ENCODE measurements at places on chromosomes 6 and 20.

DNA sequence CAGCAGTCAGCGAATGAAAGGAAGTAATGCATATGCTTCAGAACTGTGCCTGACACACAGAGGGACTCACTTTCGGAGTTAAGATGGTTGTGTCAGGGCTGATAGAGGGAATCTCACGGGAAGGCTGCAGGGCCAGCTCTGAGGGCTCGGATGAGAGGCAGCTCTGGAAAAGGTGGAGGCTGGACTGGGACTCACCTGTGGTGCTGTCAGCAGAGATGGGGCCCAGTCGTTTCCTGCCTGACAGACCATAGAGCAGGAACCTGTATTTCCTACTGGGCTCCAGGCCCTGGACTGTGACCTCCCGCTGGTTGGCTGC is 9.3 kb downstream of the CYP21A2 start:
- no peak for DNase-seq

DNA sequence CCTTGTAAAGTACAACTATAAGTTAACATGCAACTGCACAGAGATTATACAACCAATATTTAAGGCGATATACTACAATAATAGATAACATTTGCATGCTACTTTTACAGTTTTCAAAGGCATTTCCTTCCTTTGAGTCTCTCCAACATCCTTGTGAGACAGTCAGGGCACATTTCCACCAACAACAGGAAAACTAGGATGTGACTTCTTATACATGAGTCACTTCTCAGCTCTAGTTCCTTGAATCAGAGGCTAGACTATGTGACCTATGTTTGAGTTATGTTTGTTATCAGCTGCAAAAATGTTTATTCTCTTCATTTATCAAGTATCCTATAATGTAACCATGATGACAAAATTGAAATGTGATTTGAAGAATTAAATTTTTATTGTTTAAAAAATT is 51.7 kb upstream of the TFAP2D start:
- no peak for DNase-seq

DNA sequence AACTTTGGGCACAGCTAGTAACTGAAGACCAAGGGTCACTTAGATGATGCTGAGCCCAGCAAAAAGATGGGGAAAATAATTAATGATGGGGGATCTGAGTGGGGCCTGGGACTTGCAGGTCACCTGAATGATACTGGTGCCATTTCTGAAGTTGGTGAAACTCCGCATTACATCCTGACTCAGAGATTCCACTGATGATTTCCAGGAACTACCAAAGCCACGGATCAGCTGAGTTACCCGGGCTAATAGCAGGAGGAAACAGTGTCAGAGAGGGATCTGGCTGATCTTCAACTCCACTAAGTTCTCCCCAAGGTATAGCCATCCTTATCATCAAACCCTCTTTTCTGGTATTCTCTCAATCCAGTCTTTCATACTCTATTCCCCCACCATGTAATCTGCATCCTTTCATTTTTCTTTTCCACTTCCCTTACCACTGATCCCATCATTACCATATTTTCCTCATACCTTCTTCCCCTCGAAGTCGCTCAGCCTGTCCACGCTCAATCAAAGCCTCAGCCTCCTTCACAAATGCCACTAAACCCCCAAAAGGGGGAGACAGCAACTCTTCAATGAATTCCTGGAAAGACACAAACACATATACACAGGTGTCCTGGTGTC is 20.2 kb downstream of the VPS52 start:
- no peak for DNase-seq

DNA sequence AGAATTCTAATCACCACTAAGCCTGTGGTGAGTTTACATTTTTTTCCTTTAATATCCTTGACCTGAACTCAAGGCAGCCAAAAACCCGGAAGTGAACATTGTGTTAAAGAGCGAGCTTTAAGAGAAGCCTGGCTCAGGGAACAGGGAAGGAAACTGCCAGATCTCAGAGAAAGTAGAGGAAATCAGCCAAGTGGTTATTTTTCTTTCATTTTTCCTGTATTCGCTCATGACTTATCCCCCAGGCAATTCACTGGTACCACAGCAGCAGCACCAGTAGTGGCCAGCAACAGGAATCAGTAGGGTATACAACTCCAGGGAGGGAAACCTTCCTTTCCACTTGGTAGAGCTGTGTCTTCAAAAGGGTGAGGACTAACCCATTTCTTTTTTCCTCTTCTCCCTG is 89.6 kb upstream of the HMGCLL1 start:
- no peak for DNase-seq

DNA sequence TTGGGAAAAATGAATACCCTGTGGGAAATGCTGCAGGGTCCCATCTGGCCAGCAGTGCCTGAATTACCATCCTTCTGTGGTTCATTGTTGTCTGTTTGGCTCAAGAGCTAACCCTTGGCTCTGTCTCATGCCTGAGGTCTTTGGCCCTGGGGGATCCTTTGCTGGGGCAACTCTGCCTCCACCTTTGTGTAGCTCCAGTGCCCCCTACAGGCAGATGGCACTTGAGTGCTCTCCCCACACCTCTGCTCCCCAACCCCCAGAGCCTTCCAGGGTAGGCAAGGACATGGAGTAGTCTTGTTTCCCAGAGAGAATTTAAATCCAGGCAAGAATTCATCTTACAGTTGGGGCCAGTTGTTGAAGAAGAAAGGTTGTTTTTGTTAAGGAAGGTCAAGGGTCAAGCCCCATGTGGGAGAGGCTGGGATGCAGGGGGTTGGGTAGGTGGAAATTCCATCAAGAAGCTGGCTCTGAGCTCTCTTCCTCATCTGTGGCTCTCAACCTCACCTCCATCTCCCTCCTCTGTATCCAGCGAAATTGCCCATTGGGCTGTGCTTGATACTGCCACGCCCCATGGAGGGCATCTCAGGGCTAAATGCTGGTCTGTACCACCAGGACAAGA is 44.2 kb downstream of the ZNF831 start:
- peak; percentile 23 for DNase-seq

DNA sequence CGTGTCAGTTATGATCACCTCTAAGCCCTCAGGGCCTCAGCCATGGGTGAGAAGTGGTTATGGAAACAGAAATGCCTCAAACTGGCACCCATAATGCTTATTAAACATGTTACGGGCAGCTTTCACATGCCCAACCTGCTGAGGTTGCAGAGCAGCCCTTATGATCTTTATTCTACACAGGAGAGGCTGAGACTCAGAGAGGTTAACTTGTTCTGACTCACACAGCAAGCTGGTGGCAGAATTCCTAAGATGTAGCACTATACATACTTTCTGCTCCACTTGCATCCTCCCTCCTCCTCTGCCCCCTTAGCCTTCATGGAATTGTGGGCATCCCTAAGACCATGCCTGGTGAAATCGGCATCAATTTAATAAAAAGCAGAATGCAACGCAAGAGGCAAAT is 34.7 kb upstream of the IGF2R start:
- DNase-seq, result no peak

- DNase-seq, result no peak
Observed at GRCh38 chr6:169935861-169936260, 184.4 kb downstream of the ERMARD start.

- no peak for DNase-seq
Observed at GRCh38 chr6:63643862-63644261, 8.3 kb downstream of the PHF3 start.

GRCh38 chr20:2528671-2529271 is 7.6 kb upstream of the TMC2 start:
- peak; percentile 6 for DNase-seq

DNA sequence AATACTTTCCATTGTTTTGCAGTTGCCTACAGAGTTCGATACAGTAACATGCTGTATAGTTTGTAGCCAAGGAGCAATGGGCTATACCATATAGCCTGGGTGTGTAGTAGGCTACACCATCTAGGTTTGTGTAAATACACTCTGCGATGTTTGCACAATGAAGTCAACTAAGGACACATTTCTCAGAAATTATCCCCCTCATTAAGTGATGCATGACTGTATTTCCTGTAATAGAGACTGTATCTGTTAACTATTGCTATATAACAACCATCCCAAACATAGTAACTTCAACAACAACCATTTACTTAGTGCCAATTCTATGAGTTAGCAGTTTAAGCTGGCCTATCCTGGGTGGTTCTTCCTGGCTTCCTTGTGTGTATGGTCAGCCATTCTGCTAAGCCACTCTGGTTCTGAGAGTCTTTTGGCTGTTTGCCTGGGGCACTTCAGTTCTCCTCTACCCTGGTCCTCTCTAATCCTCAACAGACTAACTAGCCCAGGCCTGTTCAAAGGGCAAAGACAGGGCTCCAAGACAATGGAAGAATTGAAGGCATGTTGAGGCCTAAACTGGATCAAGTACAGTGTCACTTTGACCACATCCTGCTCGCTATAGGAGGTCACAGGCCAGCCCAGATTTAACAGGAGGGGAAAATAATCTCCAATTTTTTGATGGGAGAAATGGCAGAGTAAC is 124.0 kb downstream of the PLCB1 start:
- DNase-seq, result no peak

DNA sequence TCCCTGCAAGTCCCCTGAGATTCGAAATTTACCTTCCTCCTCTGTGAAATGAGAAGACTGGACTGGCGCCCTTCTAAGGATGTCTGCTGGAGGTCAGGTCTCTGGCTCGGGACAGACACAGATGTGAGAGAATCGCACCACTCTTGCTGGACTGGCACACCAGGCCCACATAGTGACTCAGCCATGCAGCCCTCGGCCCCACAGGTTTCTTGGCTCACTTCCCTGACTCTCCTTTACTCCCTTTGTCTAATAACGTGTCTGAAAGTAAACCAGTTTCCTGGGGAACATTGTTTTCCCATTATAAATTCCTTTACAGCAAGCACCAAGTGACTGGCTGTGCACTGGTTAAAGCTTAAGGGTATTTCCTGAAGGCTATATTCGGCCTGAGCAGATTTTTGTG is 106.7 kb upstream of the PLEKHG1 start:
- DNase-seq, result no peak

Measured in NCI-H1930 (cell line).